Epithelial cell of prostate (primary cell): ENCODE measurements at places on chromosomes 13 and 19.

GRCh38 chr13:33263976-33264619 is 21.5 kb downstream of the STARD13 start:
- no peak for DNase-seq

- no peak for DNase-seq
Measured at GRCh38 chr19:17075864-17076542, 426 bp downstream of the MYO9B start.

DNA sequence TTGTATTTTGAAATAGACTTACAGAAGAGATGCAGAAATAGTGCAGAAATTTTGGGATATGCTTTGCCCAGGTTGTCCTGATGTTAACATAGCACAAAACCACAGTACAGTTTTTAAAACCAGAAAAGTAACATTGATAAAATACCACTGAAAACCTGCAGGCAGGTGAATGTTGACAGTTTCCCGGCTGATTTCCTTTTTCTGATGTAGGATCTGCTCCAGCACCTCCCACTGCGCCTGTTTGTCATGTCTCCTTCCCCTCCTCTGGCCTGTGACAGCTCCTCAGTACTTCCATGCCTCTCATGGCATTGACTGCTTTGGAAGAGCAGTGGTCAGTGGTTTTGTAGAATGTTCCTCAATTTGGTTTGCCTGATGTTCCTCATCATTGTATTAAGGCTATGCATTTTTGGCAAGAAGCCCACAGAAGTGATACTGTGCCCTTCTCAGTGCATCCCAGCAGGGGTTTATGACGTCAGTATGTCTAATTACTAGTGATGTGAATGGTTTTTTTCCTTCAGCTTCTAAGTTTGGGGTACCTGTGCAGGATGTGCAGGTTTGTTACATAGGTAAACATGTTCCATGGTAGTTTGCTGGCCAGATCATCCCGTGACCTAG is 31.0 kb downstream of the TDRD12 start:
- DNase-seq, result no peak

DNA sequence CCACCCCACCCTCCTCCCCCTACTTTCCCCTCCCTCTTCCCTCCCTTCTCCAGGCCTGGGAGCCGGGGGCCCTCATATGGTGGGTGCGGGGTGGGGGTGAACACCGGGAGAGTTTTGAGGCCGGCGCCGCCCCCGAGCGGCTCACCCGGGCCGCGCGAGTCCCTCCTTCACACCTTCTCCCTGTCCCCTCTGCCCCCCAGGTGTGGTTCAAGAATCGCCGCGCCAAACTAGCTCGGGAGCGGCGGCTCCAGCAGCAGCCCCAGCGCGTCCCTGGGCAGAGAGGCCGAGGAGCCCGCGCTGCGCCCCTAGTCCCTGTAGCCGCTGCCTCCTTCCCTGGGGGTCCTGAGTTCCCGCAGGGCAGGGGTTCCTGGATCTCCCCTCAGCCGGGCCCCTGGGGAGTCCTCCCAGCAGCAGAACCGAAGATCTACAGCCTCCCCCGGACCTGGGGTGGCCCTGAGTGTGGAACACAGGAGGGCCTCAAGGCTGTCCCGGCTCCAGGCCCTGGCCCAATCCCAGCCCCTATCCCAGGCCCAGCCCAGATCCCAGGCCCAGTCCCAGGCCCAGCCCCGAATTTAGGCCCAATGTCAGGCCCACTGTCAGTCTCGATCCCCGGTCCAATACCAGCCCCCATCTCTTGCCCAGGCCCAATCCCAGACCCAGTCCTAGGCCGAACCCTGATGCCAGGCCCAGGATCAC is 1.7 kb downstream of the TPRX2 start:
- DNase-seq, result no peak

GRCh38 chr13:44165889-44166496 is 207.6 kb upstream of the SERP2 start:
- no peak for DNase-seq

DNA sequence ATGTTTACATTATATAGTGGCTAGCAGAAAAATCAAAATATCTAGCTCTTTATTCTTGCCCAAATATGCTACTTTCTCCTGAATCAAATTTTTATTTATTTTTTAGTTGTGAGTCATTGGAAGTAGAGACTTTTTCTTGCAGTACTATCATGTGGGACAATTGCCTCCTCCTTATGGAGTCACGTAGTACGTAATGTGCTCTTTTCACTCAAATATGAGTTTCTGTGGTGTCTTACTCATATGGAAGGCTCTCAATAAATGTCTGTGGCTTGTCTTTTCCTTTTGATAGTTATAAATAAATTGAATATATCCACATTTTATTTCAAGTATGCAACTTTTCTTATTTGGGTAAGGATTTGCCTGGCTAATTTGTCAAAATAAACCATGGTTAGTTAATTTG is 1411.0 kb upstream of the SLC10A2 start:
- no peak for DNase-seq

GRCh38 chr13:44271031-44271455 is 102.6 kb upstream of the SERP2 start:
- no peak for DNase-seq

DNA sequence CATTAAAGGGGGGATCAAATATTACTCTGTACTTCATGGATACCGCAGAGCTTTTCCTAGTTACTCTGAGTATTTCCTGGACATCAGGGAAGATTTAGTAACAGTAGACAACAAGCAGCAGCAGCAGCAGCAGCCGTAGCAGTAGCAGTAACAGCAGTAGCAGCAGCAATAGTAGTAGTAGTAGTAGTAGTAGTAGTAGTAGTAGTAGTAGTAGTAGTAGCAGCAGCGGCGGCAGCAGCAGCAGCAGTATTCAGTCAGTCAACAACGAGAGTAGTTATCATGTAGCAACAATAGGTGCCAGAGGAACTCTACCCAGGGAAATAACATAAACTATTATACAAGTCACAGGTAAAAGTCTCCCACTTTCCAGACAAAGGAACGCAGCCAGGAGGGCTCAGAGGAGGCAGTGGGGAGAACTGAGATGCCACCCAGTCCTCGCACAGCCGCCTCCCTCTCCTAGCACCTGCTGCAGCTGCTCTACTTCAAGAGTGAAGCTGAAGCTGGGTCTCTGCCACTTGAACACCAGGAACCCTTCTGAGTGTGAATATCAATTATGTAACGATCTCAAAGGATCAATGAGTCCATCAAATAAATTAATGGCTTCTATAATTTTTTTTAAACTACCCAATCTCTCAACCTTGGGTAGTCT is 1.3 kb upstream of the DOCK9 start:
- no peak for DNase-seq

DNA sequence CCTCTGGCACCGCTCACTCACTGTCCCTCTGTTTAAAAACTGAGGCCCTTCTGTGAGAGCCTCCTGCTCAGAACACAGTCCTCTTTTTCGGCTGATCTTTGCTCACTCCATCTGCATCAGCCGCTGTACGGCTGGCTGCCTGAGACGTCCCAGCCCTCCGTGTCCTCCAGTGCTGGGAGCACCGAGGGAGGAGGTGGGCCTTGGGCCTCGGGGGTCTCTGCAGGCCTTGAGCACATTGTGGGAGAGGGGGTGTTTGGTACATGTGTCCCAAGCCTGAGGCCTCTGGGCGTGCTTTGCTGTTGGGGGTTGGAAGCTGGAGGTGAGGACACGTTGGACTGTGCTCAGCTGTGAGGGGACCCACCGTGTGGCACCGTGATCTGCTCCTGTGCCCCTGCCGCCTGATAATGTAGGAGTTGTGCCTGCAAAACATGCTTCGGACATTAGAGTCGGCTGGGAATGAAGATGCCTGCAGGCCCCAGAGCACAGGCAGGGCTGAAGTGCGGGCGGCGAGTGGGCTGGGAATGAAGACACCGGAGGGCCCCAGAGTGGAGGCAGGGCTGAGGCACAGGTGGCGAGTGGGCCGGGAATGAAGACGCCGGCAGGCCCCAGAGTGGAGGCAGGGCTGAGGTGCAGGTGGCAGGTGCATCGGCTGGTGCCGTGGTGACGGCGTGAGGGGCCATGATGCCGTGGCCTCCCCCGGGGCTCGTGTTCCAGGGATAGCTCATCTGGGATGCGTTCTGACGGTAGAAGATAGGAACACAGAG is 30.6 kb downstream of the MCF2L start:
- DNase-seq, result no peak

GRCh38 chr19:46571495-46571894 is 29.6 kb upstream of the CALM3 start:
- DNase-seq, result no peak

DNA sequence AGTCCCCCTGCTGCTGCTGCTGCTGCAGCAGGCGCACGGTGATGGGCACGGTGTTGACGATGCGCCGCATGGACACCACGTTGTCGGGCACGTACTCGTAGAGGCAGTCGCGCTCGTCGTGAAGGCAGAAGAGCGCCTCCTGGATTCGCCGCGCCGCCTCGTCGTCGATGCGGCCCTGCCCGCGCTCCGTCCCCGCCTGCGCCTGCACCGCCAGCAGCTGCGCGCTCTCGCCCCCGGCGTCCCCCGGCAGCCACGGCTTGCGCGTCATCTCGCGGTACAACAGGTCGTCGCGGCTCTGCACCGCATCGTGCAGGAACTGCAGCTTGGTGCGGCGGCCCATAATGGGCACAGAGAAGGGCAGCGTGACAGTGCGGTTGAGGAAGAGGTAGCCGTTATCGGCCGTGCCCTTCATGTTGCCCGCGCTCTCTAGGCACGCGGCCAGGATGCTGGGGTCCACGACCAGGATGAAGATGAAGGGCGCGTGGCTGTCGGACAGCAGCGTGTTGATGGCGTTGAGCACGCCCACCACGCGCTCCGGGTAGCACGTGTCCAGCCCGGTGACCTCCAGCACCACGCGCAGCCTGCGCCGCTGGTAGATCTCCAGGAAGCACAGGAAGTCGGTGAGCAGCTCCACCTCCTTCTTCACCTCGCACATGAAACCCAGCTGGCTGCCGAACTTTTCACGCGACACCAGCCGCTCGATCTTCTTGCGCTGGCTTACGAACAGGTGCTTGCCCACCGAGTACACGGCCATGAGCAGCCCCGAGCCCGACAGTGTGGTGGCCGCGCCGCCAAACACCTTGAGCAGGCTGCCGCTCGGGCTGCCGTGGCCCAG is 8.1 kb downstream of the NKPD1 start:
- no peak for DNase-seq

DNA sequence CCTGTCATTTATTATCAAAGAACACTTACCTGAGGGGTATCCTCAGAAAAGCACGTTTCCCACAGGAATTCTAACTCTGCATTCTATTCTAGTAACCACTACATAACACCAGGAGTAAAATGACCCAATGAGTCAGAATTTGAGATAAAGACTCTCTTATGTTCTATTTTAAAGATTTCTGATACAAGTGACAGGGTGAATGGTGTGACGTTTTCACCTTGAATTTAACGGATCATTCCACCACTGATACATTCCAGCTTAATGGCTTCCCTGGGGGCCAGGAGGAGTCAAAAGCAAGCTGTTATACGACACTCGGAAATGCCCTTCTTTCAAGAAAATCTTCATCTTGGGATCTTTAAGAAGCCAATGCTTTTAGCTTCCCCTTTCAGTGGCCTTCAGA is 55.2 kb downstream of the SLC7A1 start:
- DNase-seq, result no peak

GRCh38 chr13:90032313-90032712 is 1315.2 kb upstream of the MIR17HG start:
- no peak for DNase-seq

DNA sequence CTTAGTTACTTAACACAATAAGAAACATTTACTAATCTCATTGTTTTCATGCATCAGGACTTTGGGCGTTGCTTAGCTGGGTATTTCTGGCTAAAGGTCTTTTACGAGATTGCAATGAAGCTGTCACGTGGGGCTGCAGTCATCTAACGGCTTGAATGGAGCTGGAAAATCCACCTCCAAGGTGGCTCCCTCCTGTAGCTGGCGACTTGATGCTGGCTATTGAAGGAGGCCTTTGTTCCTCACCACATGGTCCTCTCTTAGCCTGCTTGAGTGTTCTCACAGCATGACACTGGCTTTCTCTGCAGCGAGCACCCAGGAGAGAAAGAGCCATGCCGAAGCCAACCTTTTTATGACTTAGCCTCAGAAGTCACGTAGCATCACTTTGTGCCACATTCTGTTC is 92.0 kb downstream of the NHLRC3 start:
- DNase-seq, result no peak

DNA sequence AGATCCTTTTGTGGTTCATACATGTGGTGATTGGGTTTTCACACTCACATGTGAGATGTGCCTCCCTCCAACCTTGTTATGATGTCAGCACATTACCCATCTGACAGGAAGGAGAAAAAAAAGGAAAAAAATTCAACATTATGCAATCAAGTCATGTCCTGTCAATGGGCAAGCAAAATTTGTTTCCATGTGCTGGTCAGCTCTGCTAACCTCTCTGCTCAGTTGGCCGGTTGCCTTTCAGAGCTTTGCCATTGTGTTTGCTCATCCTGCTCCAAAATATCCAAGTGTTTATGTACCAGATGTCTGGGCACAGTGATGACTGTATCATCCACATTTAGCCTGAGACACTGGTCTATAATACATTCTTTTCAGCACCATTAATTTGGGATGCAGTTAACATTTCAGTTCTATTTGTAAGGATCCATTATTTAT is 27.0 kb upstream of the METTL21C start:
- no peak for DNase-seq

GRCh38 chr13:59660582-59660981 is 503.1 kb downstream of the DIAPH3 start:
- DNase-seq, result no peak

DNA sequence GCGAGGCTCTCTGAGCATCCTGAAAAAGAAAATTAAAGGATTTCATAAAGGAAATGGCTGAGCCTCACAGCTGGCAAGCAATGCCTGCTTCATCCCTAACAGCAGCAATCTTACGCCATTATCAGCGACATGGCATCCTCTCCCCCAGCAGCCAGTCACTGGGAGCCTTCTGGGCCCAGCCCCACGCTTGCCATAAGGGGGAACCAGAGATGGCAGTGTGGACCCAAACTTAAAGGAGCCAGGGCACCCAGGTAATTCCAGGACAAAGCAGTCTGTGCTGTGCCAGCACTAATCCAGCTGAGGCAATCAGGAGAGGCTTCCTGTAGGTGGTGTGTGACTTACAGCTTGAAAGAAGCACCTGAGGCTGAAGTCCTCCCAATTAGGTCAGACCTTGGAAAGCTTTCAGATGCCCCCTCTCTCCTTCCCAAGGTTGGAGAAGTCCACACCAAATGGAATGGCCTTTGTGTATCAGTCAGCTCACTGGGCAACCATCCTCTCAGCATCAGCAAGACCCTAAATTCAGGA is 10.3 kb downstream of the VSTM2B start:
- no peak for DNase-seq

DNA sequence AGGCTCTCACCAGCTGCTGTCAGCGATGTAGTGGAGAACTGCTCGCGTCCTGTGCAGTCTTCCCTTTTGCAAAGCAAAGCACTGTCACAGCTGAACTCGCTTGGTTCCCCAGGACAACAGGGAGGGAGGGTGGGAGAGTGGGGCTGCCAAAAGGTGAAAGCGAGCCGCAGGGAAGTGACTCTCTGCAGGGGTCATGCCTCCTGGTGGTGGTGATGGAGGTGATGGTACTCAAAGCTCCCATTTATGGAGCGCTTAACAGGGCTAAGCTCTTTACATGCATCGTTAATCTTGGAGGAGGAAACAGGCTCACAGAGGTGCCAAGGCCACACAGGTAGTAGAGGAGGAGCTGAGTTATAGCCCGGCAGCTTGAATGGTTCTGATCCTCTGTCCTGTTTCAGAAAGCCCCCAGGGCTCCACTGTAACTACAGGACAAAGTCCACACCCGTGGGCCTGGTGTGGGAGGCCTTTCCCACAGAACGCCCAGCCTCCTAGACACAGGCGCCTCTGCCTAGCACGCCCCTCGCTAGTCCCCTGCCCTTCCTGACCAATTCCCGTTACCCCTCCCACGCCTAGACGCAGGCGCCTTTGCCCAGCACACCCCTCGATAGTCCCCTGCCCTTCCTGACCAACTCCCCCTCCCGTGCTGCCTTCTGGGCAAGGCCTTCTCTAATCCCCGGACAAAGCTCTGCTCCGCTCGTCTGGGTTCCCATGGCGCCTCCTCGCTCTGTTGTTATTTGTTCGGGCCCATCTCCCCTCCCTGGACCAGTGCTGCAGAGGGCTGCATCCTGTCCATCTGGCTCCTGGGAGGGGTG is 10.7 kb downstream of the PPP1R37 start:
- DNase-seq, result no peak
